ENCODE measurements at places on chromosomes 1 and 21. TPM values are rescaled to one million over a fixed set of nuclear protein-coding genes. Genes with fewer than 3 reads are reported as not detected.

CYP4Z1 gene
- total RNA-seq: 16.2 TPM

HNRNPCL1 gene
- total RNA-seq: not detected

PFKL gene
- total RNA-seq: 80.9 TPM

OR2T8 gene
- total RNA-seq: not detected

RGS13 gene
- 0.29 TPM for total RNA-seq

FCRL5 gene
- 5.2 TPM for total RNA-seq

ALPL gene
- total RNA-seq: 2.9 TPM

CCNL2 gene
- total RNA-seq: 325 TPM

RUSC1 gene
- total RNA-seq: 22.4 TPM

MPC2 gene
- 28.8 TPM for total RNA-seq

OR2T33 gene
- total RNA-seq: not detected

TCP10L gene
- total RNA-seq: 0.48 TPM

SCYL3 gene
- 17.4 TPM for total RNA-seq

HPCA gene
- total RNA-seq: 2.0 TPM

CLEC20A gene
- not detected for total RNA-seq

DNA sequence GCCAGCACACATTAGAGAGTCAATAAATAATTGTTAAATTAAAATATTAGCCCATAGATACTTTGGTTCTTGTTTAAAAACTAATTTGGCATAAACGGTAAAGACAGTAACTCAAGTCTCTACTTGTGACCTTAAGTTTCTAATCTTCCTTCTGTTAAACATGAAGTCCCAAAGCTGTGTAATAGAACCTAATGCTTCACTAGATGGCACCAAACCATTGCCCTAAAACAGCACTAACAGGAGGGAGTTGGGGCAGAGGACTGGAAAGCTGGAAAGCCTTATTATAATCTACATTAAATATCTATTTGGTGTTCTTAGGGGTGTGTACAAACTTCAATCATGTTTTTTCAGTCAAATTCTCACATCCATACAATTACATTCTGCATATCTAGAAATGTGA, 176.7 kb downstream of the OLFM3 start:
- DNase-seq: no peak

- DNase-seq: no peak
Measured at GRCh38 chr1:97904534-97904933, 16.3 kb downstream of the DPYD start.

DNA sequence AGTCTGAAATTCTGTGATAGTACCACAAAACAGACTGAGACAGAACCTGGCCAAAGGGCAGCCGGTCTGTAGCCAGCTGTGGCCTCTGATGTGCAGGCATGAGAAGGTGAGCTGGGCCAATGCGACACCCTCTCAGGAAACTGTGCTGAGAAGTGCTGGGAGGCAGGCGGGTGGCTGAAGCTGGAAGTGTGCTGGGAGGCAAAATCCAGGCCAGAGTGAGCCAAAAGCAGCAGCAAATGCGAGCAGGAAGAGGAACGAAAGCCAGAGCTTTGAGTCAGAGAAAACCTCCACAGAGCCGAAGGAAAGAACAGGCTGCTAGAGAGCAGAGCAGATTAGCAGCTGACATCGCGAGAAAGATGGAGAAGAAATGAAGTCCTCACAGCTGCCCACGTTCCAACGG, 10.2 kb upstream of the ATP13A2 start:
- DNase-seq: no peak

DNA sequence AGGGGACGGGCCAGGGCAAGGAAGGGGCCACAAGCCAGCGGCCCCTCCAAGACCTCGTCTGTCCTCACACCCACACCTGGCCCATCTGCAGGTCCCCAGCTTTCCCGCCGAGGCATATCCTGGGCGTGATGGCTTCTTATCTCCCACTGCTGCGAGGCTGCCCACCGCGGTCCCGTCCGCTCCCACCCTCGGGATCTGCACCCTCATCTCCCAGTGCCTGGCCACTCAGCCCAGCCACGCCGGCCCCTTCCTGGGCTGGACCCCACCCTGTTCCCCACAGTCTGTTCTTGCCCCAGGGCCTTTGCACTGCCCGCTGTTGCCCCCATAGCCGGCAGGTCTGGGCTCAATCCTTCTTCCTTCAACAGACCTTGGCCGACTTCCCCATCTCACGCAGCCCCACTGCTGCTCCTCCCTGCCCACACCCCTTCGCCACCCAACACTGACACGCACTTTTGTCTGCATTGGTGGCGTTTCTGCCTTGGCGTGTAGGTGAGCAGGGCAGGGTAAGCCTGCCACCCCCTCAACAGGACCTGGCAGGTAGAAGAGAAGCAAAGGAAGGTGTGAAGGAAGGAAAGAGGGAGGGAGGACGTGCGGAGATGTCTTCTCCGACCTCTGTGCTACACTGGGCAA, 4.4 kb upstream of the TTC34 start:
- DNase-seq: no peak

GRCh38 chr1:227880342-227880924, 65.0 kb downstream of the PRSS38 start:
- no peak for DNase-seq

GRCh38 chr1:54347955-54348699, 58.1 kb downstream of the SSBP3 start:
- DNase-seq: peak; percentile 63

- no peak for DNase-seq
Measured at GRCh38 chr1:6869545-6869944, 84.3 kb downstream of the CAMTA1 start.

GRCh38 chr1:39895731-39896480, 5.8 kb downstream of the MYCL start:
- no peak for DNase-seq

- DNase-seq: no peak
Measured at GRCh38 chr1:166190400-166190799, 23.6 kb upstream of the FAM78B start.

- DNase-seq: no peak
Measured at GRCh38 chr1:179867493-179868330, 9.9 kb downstream of the TOR1AIP2 start.

GRCh38 chr1:52552236-52552504, 722 bp downstream of the TUT4 start:
- no peak for DNase-seq

GRCh38 chr1:211903490-211904245, 73.1 kb upstream of the LPGAT1 start:
- no peak for DNase-seq

DNA sequence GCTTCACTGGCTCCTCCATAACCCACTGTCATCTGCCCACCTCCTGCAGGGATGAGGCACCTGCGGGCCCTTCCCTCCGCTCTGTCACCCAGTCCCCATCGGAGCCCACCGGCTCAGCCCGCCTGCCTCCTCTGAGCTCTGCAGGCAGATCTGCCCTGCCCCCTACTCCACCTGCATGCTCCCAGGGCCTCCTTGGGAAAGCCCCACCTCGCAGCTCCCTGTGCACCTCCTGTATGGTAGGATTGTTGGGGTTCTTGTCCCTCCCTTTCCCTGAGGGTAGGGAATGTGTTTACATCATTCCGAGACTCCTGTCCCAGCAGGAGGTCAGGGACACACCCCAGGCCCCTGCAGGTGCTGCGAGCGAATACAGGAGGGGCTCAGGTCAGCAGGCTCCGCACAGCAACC, 50.5 kb downstream of the SIK1 start:
- no peak for DNase-seq

- no peak for DNase-seq
Measured at GRCh38 chr1:161978011-161978790, 45.5 kb downstream of the OLFML2B start.

- peak; percentile 3 for DNase-seq
Measured at GRCh38 chr1:30596470-30596869, 126.9 kb downstream of the MATN1 start.

DNA sequence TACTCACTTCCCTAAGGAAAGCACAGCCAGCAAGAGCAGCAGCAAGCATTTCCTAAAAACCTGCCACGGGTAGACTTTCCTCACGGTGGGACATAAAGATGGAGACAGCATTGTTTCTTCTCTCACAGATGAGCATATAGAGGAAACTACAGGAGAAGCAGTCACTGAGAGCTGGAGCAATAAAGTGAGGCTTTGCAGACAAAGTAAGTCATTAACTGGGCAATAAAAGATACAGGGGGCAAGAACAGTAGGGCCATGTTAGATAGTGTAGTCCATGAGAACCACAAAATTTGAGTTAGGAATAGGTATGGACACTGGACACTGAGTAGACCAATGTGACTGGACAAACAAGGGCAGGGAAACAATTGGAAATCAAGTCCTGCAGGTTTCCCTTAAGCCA, 240.1 kb upstream of the NFIA start:
- no peak for DNase-seq

- no peak for DNase-seq
Measured at GRCh38 chr1:186474208-186474607, 13.3 kb upstream of the PDC start.

DNA sequence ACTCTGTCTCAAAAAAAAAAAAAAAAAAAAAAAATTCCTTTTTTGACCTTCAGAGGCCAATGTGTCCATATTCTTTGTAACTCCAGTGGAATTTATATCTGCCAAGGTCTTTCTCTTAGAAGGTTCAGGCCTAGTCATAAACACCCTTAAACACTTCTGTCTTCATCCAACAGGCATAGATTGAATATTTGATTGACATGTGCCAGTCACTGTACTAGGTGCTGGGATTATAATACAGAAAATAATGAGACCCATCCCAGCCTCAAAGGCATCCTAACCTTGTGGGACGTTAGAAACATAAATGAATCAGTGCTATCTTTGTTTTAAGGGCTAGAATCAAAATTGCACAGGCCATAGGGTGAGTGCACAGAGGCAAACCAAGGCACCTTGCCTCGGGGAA, 62.9 kb upstream of the SERBP1 start:
- no peak for DNase-seq

GRCh38 chr1:98203466-98203865, 282.6 kb upstream of the DPYD start:
- DNase-seq: no peak

- DNase-seq: peak; percentile 77
Measured at GRCh38 chr1:12464598-12465056, 153.4 kb downstream of the DHRS3 start.

DNA sequence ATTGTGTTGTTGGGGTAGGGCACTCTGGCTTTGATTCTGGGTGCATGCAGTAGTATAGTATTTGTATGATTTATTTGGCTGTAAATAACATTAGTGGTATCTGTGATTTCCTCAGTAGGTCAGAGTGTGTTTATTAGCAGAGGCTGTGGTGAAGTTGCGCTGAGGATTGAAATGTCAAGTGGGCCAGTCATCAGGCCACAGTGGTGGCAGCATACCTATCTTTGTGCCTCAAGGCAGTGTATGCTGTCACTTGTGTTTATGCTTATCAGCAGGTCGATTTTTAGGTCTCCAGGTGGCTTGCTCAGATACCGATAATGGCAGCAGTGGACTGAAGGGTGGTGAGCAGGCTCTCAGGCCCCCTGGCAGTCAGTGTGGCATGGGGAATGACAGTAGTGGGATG, 11.3 kb downstream of the LY9 start:
- DNase-seq: no peak

All from breast epithelium (tissue), 4 donors.